SK-N-DZ (cell line): ENCODE measurements at places on chromosomes 4 and X.

- no peak for DNase-seq
Observed at GRCh38 chrX:44459501-44459900, 83.2 kb downstream of the FUNDC1 start.

GRCh38 chr4:182758273-182758672 is 158.9 kb downstream of the DCTD start:
- peak; percentile 46 for DNase-seq

- no peak for DNase-seq
Observed at GRCh38 chr4:64384237-64385203, 24.7 kb downstream of the TECRL start.

DNA sequence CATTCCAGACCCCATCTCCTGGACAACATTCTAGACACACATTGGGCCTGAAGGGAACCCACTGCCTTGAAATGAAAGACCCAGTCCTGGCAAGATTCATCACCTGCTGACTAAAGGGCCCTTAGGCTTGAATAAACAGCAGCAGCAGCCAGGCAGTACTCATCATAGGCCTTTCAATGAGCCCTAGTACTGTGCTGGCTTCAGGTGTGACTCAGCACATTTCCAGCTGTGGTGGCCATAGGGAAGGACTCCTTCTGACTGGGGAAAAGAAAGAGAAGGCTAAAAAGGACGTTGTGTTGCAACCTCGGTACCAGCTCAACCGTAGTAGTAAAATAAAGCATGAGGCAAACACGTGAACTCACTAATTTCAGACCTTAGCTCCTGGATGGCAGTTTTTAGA is 344.0 kb downstream of the ACTRT1 start:
- no peak for DNase-seq

DNA sequence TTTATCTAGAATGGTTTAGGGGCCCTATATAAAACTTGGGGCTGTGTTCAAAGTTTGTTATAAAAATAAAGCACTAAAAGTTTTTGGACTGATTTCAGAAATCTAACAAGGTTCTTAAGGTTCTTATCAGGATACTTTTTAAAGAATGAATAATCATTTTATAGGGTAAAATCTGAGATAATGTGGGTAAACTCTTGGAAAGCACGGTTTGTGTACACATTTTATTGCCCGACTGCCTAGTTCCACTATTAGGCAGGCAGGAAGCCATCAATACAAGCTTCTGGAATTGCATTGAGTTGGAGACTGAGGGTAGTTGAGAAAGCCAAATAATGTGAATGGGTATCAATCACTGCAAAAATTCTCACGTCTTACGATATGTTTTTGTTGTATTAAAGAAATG is 331.0 kb upstream of the PITX2 start:
- no peak for DNase-seq
